ENCODE measurements at places on chromosomes 1 and 21. TPM values are rescaled to one million over a fixed set of nuclear protein-coding genes. Genes with fewer than 3 reads are reported as not detected.

Gene CFAP141
- total RNA-seq, result not detected

Gene GNG12
- 237 TPM for total RNA-seq

Gene GCSAML
- total RNA-seq, result not detected

Gene AGBL4
- total RNA-seq, result not detected

Gene ROR1
- total RNA-seq, result 3.3 TPM

Gene HSPA6
- 0.13 TPM for total RNA-seq

Gene AQP10
- total RNA-seq, result 0.13 TPM

Gene STUM
- total RNA-seq, result not detected

Gene CRYAA
- total RNA-seq, result not detected

Gene YBX1
- total RNA-seq, result 997 TPM

Gene S100A12
- total RNA-seq, result not detected

Gene CALML6
- total RNA-seq, result 0.14 TPM

Gene CHI3L2
- not detected for total RNA-seq

Gene CD244
- total RNA-seq, result not detected

Gene PLA2G2D
- total RNA-seq, result not detected

Gene ZFP69
- total RNA-seq, result 2.8 TPM

Gene KRTAP13-2
- total RNA-seq, result not detected

Gene KCNA2
- total RNA-seq, result not detected

Gene JTB
- total RNA-seq, result 97.2 TPM

Gene DNAJC6
- 2.5 TPM for total RNA-seq

Gene PLA2G2F
- total RNA-seq, result not detected

Gene RIPPLY3
- not detected for total RNA-seq

Gene LIN28A
- total RNA-seq, result not detected

Gene VCAM1
- total RNA-seq, result 37.1 TPM

Gene UMODL1
- total RNA-seq, result not detected

Gene HLX
- 16.3 TPM for total RNA-seq

Gene CASZ1
- total RNA-seq, result 0.99 TPM

Gene CBS
- total RNA-seq, result 53.9 TPM

Gene CELA2B
- total RNA-seq, result not detected

Gene ARHGAP30
- 0.04 TPM for total RNA-seq

Gene BCAS2
- total RNA-seq, result 37.8 TPM

Gene EXO5
- total RNA-seq, result 10.2 TPM

Gene TRAF3IP3
- not detected for total RNA-seq

Gene RPE65
- not detected for total RNA-seq

Gene C1orf116
- under 0.01 TPM for total RNA-seq

Gene ITLN2
- total RNA-seq, result not detected

Gene TMEM200B
- 0.92 TPM for total RNA-seq

Gene CDA
- total RNA-seq, result 0.67 TPM

Gene LCE1D
- not detected for total RNA-seq

Gene CCDC17
- 0.53 TPM for total RNA-seq

Gene SH2D2A
- total RNA-seq, result 0.20 TPM

Gene PPIH
- 39.2 TPM for total RNA-seq

Gene IL20
- total RNA-seq, result not detected

Gene KCTD3
- 48.4 TPM for total RNA-seq

Gene FBXO2
- 1.1 TPM for total RNA-seq

Gene TMPRSS15
- not detected for total RNA-seq

Gene RPRD2
- total RNA-seq, result 7.8 TPM

Gene ATXN7L2
- total RNA-seq, result 0.99 TPM

Gene ST7L
- total RNA-seq, result 17.5 TPM
